ENCODE measurements at places on chromosomes 1 and 21.

DNA sequence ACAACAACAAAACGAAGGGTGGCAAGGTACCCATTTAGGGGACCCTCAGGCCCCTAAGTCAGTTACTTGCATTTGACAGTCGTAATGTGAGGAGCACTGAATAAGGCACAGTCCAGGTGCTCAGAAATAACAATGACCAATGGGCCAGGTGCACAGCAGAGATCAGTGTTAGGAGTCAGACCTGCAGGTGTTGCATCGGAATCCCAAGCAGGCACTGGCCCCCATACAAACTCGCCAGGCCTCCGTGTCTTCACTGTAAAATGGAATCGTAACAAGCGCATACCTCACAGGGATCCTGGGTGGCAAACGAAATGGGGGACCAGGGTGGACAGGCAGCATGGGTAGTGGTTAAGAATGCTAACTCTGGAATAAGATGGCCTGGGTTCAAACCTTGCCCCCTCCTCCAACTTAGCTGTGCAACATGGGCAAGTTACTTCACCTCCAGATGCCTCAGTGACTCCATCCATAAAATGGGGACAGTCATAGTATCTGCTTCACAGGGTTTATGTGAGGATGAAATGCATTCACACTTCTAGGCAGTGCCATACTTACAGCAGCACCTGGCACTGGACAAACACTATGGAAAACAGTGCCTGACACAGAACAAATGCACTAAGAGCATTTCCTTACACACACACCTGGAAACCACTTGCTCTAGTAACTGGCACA is 20.2 kb downstream of the RCAN1 start:
- H3K27ac ChIP-seq = no peak overlapping the region
- peaks cover 12% of the 10 kb centered on the region for H3K36me3 ChIP-seq
- no peak for DNase-seq

DNA sequence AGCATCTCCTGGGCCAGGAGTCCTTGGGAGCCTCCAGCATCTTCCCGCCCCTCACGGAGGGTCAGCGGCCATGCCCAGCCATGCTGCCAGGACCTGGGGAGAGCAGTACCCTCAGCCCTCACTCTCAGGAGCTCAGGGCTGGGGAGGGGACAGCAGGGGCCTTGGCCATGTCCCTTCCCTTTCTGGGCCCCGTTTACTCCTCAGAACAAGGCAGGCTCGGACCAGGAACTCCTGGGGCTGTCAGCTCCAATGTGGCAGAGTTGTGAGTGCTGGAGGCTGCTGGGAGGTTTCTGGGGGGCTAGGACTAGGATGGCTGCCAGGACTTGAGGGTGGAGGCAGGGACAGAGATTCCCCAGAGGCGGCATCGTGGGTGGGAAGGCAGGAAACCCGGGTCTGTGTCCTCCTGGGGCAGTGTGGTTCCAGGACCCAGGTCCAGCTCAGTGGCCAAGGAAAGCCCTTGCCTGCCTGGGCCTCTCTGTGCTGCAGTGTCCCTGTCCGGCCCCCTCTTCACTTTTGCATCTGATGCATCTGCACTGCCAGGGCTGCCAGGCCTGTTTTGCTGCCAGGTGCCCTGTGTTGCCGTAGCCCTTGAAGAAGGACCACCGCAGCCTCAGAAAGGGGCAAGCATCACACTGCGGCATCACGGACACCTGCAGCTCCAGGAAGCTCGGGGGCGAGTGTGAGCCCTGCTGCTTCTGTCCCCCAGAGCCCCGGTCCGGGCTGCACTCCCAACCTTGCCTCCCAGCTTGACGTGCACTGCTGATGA is 223.9 kb downstream of the CAMTA1 start:
- DNase-seq = no peak
- no peaks in the 10 kb centered on the region for H3K27me3 ChIP-seq
- H3K27ac ChIP-seq = no peak overlapping the region
- no peak overlapping the region for H3K4me3 ChIP-seq
- no peaks in the 10 kb centered on the region for H3K36me3 ChIP-seq

DNA sequence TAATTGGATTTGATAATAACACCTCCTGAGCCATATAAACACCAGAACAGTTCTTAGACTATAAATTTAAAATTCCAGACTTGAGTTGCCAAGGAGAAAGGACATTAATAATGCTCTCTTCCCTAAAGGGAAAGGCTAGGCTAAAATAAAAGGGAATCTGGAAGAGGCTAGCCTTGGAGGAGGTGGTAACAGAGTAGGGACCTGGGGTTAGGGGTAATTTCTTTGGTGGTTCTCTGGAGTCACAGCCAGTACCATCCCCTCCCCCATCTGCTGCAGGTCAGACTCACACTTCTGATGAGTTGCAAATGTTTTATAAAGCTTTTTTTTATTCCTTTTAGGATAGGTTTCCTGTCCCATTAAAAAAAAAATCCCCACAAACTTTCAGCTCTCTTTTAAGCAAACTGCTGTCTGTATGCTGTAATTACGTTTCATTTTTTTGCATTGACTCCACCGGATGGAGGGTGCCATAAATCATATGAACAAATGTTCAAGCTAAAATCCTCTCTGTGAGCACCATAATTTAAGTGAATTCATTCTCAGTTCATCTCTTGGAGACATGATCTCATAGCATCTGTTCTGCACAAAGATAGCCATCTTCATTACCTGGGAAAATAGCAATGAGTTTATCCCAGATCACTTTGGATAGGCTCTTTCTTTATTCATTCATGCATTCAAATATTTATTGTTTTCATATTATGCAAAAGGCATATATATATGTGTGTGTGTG is 379.6 kb downstream of the TTLL7 start:
- no peaks in the 10 kb centered on the region for H3K27me3 ChIP-seq
- H3K27ac ChIP-seq = no peak overlapping the region
- no peak overlapping the region for H3K4me3 ChIP-seq
- H3K4me1 ChIP-seq = no peaks in the 10 kb centered on the region
- H3K36me3 ChIP-seq = no peaks in the 10 kb centered on the region
- no peak for DNase-seq

GRCh38 chr21:29332461-29333362 is 34.0 kb downstream of the BACH1 start:
- H3K4me1 ChIP-seq = peaks cover 19% of the 10 kb centered on the region
- H3K27ac ChIP-seq = peak overlapping the region; percentile 12
- H3K36me3 ChIP-seq = peaks cover 95% of the 10 kb centered on the region
- H3K27me3 ChIP-seq = no peaks in the 10 kb centered on the region

- no peak overlapping the region for H3K4me3 ChIP-seq
- no peak for DNase-seq
- H3K27me3 ChIP-seq = no peaks in the 10 kb centered on the region
- no peaks in the 10 kb centered on the region for H3K4me1 ChIP-seq
Measured at GRCh38 chr1:97505816-97506215, 415.0 kb downstream of the DPYD start.

- H3K4me3 ChIP-seq = no peak overlapping the region
- no peak overlapping the region for H3K27ac ChIP-seq
- DNase-seq = no peak
- no peaks in the 10 kb centered on the region for H3K36me3 ChIP-seq
- no peaks in the 10 kb centered on the region for H3K27me3 ChIP-seq
- H3K4me1 ChIP-seq = no peaks in the 10 kb centered on the region
Measured at GRCh38 chr1:35666216-35666615, 24.9 kb upstream of the PSMB2 start.

DNA sequence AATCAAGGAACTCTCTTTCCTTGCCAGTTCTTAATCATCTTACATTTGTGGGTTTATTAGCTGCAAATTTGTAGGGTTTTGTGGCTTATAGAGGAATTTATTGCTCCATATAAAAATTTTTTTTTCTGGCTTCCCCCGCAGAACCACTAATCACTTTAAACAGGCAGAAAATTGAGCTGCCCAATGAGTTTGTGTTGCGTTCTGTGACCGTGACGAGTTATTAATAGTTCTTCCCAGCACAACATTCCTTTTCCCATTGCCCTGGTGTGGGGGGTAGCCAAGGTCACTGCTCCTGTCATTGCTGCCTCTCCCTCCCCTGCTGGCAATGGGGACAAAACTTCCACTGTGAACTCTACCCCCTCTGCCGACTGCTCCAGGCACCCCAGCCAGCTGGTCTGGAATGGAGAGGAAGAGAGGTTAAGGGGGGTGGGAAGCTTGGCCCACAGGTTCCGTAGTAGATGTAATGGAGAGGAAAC is 55.1 kb downstream of the UBE2T start:
- no peak overlapping the region for H3K27ac ChIP-seq
- H3K4me1 ChIP-seq = no peaks in the 10 kb centered on the region
- no peak overlapping the region for H3K4me3 ChIP-seq
- DNase-seq = no peak
- no peaks in the 10 kb centered on the region for H3K36me3 ChIP-seq

- no peak overlapping the region for H3K4me3 ChIP-seq
- H3K27ac ChIP-seq = no peak overlapping the region
- peaks cover 52% of the 10 kb centered on the region for H3K4me1 ChIP-seq
- peak; percentile 18 for DNase-seq
- H3K36me3 ChIP-seq = peaks cover 7% of the 10 kb centered on the region
- no peaks in the 10 kb centered on the region for H3K27me3 ChIP-seq
Measured at GRCh38 chr1:155174324-155175280, 953 bp downstream of the TRIM46 start.

GRCh38 chr1:239126884-239127283 is 259.5 kb upstream of the CHRM3 start:
- DNase-seq = no peak
- H3K4me1 ChIP-seq = no peaks in the 10 kb centered on the region
- H3K27me3 ChIP-seq = no peaks in the 10 kb centered on the region
- H3K4me3 ChIP-seq = no peak overlapping the region

- H3K4me1 ChIP-seq = peaks cover 65% of the 10 kb centered on the region
- peak; percentile 99 for DNase-seq
- no peaks in the 10 kb centered on the region for H3K27me3 ChIP-seq
- H3K27ac ChIP-seq = peak overlapping the region; percentile 96
Measured at GRCh38 chr1:226662642-226663326, 76.3 kb downstream of the ITPKB start.

DNA sequence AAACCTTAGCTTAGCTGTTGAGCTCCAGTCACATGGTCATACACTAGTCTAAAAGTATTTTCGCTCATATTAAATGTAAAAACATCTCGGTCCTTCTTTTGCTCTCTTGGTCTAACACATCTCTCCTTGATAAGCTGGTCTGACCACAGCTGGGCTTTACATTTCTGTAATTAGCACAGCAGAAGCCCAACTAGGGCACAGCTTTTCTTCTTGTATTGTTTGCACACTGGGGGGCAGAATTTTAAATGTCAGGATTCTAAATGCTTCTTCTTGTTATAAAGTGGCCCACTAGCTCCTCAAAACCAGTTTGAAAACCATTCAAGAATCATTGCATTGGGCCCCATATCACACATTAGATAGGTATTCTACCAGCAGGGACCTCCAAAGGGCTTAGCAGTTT is 289.1 kb upstream of the PKN2 start:
- no peak for DNase-seq
- H3K4me1 ChIP-seq = no peaks in the 10 kb centered on the region
- no peak overlapping the region for H3K27ac ChIP-seq
- H3K36me3 ChIP-seq = no peaks in the 10 kb centered on the region

GRCh38 chr1:17632541-17633184 is 93.2 kb downstream of the ARHGEF10L start:
- H3K4me1 ChIP-seq = peaks cover 99% of the 10 kb centered on the region
- no peak overlapping the region for H3K4me3 ChIP-seq
- no peaks in the 10 kb centered on the region for H3K27me3 ChIP-seq
- peaks cover 65% of the 10 kb centered on the region for H3K36me3 ChIP-seq
- DNase-seq = no peak
- H3K27ac ChIP-seq = peak overlapping the region; percentile 99

- no peaks in the 10 kb centered on the region for H3K27me3 ChIP-seq
- no peak for DNase-seq
- H3K36me3 ChIP-seq = no peaks in the 10 kb centered on the region
- no peak overlapping the region for H3K27ac ChIP-seq
- no peaks in the 10 kb centered on the region for H3K4me1 ChIP-seq
Measured at GRCh38 chr1:8590721-8591351, 226.6 kb downstream of the RERE start.

GRCh38 chr1:150066838-150067183 is 765 bp upstream of the VPS45 start:
- no peak for DNase-seq
- H3K27ac ChIP-seq = peak overlapping the region; percentile 56
- H3K27me3 ChIP-seq = no peaks in the 10 kb centered on the region
- peak overlapping the region; percentile 90 for H3K4me3 ChIP-seq

- H3K27me3 ChIP-seq = no peaks in the 10 kb centered on the region
- H3K4me1 ChIP-seq = no peaks in the 10 kb centered on the region
- H3K36me3 ChIP-seq = no peaks in the 10 kb centered on the region
- no peak overlapping the region for H3K27ac ChIP-seq
Measured at GRCh38 chr1:22799971-22800370, 89.3 kb downstream of the EPHB2 start.

- DNase-seq = no peak
- peaks cover 19% of the 10 kb centered on the region for H3K4me1 ChIP-seq
- no peak overlapping the region for H3K4me3 ChIP-seq
- H3K27ac ChIP-seq = no peak overlapping the region
- H3K27me3 ChIP-seq = no peaks in the 10 kb centered on the region
Measured at GRCh38 chr1:211381481-211382181, 55.0 kb downstream of the TRAF5 start.

DNA sequence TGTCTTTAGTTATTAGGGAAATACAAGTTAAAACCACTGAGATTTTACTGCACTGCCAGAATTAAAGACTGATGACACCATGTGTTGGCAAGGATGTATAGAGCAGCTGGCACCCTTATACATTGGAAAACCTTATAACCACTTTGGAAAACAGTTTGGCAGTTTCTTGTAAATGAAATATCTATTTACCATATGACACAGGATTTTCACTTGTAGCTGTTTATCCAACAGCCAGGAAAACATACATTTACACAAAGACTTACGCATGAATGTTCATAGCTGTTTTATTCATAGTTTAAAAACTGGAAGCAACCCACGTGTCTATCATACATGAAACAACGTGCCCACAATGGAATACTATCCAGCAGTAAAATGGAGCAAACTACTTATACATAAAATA is 45.3 kb downstream of the PRRC2C start:
- H3K36me3 ChIP-seq = peaks cover 90% of the 10 kb centered on the region
- H3K27ac ChIP-seq = no peak overlapping the region
- H3K4me1 ChIP-seq = no peaks in the 10 kb centered on the region
- no peak overlapping the region for H3K4me3 ChIP-seq
- no peak for DNase-seq
- no peaks in the 10 kb centered on the region for H3K27me3 ChIP-seq

- DNase-seq = no peak
- peaks cover 4% of the 10 kb centered on the region for H3K4me1 ChIP-seq
- H3K27me3 ChIP-seq = no peaks in the 10 kb centered on the region
- peaks cover 11% of the 10 kb centered on the region for H3K36me3 ChIP-seq
- H3K4me3 ChIP-seq = no peak overlapping the region
Measured at GRCh38 chr1:54246116-54246721, 46.3 kb downstream of the MRPL37 start.

DNA sequence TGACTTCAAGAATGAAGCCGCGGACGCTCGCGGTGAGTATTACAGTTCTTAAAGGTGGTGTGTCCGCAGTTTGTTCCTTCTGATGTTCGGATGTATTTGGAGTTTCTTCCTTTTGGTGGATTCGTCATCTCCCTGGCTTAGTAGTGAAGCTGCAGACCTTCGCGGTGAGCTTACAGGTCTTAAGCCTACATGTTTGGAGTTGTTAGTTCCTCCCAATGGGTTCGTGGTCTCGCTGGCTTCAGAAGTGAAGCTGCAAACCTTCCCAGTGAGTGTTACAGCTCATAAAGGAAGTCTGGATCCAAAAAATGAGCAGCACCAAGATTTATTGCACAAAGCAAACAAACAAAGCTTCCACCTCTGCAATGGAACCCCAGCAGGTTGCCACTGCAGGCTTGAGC is 14.7 kb downstream of the LDLRAD1 start:
- no peak overlapping the region for H3K4me3 ChIP-seq
- no peaks in the 10 kb centered on the region for H3K27me3 ChIP-seq
- no peak overlapping the region for H3K27ac ChIP-seq
- no peaks in the 10 kb centered on the region for H3K4me1 ChIP-seq

GRCh38 chr1:115951560-115951959 is 24.8 kb upstream of the SLC22A15 start:
- peak; percentile 2 for DNase-seq
- H3K4me3 ChIP-seq = no peak overlapping the region
- H3K27ac ChIP-seq = no peak overlapping the region
- H3K4me1 ChIP-seq = peaks cover 11% of the 10 kb centered on the region
- H3K27me3 ChIP-seq = no peaks in the 10 kb centered on the region
- no peaks in the 10 kb centered on the region for H3K36me3 ChIP-seq
